ENCODE measurements at places on chromosomes 3 and 15.

- no peak for DNase-seq
Measured at GRCh38 chr3:141093971-141094684, 43.0 kb downstream of the SPSB4 start.

GRCh38 chr15:73264881-73265280 lies 103.9 kb downstream of the HCN4 start:
- DNase-seq, result no peak

GRCh38 chr3:160893207-160893606 lies 137.2 kb downstream of the PPM1L start:
- DNase-seq, result no peak

DNA sequence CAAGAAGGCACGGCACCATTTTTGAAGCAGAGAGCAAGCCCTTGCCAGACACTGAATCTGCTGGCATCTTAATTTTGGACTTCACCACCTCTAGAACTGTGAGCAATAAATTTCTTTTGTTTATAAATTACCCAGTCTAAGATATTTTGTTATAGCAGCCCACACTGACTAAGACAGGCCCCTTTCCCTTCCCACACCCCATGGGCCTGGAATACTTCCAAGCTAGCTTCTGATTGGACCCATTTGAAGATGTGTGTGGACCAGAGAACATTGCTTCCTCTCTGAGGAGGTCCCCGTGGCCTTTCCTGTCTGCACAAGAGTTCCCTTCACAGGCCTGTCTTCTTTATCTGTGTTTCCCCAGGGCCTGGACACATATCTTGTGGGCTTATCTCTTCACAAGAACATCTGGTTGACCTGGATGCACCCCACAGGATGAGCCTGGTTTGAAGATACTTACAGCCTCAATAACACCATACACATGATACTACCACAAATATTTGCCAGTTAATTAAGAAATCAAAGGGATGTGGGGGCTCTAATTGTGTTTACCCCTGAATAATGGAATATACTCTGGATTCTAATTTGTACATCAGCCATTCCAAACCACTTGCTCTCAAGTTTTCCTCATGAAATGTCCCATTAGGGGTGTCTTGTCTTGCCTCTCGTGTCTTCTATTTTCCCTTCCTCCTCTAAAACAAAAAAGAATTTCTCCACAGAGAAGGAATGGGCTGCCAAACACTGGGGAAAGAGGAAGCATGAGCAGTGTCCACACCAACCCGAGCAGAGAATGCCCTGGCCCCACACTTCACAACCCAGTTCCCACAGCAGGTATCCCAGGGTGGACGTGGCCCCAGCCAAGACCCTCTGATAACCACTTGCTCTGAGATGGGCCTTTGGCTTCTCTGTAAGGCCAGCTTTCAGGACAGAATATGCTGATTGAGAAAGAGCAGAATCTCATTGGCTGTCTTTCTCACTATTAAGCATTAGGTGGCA lies 42.5 kb downstream of the GLB1 start:
- DNase-seq, result no peak

GRCh38 chr3:82087958-82088357 lies 326.5 kb upstream of the GBE1 start:
- DNase-seq, result no peak

DNA sequence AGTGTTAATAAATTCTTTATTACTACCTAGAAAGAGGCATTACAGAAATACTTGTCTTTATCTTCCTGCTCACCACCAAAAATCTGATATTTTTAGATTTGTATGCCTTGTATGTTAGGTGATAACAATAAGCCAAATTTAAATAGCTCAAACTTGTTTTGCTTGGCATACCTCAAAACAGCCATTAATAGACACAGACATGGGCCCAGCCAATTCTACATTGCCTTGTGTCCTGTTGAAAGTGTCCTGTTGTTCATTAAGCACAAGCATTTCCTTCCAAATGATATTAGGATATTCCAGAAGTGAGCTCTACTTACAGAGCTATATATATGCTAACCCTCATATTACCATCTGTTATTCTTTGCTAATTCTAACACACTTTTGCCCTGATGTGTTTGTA lies 438.6 kb upstream of the ZNF385D start:
- DNase-seq, result no peak

DNA sequence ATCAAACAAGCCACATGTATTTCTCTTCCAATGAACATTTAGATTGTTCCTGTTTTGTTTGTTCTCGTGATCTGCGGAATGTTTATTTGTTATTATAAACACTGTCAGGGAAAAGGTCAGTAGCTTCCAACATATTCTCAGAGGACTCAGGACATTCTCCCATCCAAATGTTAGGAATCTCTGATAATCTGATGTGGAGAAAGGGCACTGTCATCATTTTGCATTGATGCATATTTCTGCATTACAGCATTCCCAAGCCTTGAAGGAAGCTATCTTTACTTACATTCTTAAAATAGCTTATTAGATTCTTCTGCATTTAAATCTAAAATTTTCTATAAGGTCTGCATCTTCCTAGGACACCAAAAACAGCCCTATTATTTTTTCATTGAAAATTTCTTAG lies 10.3 kb downstream of the MYO1E start:
- DNase-seq, result no peak

GRCh38 chr3:29240887-29241286 lies 40.0 kb upstream of the RBMS3 start:
- DNase-seq, result no peak

DNA sequence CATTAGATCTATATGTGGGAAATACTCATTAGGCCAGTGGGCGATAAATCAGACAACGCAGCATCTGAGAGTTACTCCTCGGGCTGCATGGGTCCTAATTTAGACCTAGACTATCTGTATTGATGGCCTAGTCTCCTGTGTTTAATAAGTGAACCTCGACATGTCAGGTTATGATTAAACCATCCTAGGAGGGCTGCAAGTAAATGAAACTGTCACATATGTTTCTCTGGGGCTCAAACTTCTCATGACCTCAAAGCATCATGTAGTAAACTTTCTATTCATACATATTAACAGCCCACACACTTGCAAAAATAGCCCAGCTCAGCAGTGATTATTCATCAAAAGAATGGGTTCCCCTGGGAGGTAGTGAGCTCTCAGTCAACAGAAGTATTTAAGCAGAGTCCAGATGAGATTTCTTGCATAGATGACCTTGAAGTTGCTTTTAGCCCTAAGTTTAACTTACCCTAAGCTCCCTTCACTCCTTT lies 51.6 kb downstream of the RAB11A start:
- no peak for DNase-seq

DNA sequence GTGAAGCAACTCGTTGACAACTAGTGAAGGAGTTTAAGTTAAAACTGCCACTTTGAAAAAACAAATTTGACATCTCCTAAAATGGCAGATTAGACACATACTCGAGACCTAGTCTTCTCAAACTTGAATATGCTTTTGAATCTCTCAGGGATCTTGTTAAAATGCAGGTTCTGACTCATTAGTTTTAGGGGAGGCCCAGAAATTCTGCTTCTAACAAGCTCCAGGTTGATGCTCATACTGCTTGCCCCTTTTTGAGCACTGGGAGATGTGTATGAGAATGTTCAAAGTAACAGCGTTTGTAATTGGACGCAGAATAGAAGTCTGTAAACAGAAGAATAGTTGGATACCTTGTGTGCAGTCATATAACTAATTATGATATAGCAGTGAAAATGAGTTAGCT lies 1.6 kb downstream of the C3orf38 start:
- DNase-seq, result no peak

GRCh38 chr3:151226088-151226563 lies 23.1 kb upstream of the GPR171 start:
- no peak for DNase-seq

DNA sequence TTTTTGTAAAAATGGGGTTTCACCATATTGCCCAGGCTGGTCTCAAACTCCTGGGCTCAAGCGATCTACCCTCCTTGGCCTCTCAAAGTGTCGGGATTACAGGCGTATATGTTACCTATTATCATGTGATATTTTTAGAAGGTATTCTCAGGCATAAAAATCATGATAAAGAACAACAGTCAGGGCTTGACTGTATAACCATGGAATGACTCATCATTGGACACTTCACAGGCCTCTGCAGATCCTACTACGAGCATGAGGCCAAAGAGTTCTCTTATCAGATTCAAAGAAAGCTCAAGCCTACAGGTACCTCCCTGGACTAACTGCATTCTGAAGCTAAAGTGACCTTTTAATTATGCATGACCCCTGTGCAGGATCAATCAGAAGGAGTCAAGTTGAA lies 91.7 kb upstream of the PRICKLE2 start:
- DNase-seq, result no peak

GRCh38 chr3:23672628-23673027 lies 133.1 kb upstream of the UBE2E1 start:
- no peak for DNase-seq

- no peak for DNase-seq
Measured at GRCh38 chr3:50375258-50375931, 16.1 kb upstream of the TMEM115 start.

DNA sequence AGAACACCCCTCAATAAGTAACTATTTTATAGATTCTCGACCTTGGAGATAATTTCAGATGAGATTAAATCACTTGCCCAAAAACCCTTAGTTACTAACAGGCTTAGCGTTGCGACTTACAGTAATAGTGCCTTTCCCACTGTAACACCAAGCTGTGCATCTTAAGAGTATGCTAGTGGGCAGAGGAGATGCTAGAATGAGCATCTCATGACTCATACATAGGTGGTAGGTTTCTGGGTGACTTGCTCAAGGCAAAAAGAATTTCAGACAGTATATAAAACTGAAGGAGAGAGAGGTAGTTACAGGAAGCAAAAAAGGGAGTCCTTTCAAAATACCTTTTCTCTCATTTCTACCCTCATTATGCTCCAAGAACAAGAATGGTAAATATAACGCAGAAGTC lies 3.9 kb downstream of the KATNBL1 start:
- no peak for DNase-seq

GRCh38 chr15:74831813-74832495 lies 5.5 kb downstream of the CPLX3 start:
- no peak for DNase-seq

DNA sequence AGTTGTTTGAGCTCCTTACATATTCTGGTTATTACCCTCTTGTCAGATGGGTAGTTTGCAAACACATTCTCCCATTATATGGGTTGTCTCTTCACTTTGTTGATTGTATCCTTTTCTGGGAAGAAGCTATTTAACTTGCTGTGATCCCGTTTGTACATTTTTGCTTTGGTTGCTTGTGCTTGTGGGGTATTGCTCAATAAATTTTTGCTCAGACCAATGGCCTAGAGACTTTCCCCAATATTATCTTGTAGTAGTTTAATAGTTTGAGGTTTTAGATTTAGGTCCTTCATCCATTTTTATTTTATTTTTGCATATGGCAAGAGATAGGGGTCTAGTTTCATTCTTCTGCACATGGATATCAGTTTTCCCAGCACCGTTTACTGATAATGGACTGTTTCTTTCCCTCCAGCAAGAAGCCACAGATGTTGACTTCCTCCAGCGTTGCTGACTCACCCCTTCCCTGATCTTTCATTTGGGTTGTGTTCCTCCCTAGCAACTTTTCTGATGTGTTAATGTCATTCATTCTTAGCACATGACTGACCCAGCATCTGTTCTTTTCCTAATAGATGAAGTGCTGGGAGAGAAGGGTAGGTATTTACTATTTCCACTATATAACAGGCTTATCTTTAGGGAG lies 166.7 kb upstream of the SGO1 start:
- no peak for DNase-seq

GRCh38 chr15:50260969-50261496 lies 4.5 kb downstream of the HDC start:
- no peak for DNase-seq

DNA sequence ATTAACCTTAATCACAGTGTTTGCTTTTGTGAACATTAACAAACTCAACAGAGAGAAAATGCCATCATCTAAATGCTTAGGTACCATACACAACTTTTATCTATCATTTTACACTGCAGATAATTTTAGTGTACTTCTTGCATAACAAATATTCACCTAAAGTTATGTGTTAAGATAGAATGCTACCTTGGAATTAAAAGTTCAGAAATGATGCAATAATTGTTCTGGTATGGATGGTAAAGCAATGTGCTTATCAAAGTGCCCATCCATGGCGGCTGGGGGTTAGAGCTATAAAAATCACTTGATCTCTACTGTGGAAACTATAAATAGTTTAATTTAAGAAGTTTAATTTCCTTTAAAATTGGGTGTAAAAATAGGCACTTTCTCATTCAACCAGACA lies 28.7 kb downstream of the SATB1 start:
- no peak for DNase-seq
